ENCODE measurements at places on chromosomes 3 and 15.

DNA sequence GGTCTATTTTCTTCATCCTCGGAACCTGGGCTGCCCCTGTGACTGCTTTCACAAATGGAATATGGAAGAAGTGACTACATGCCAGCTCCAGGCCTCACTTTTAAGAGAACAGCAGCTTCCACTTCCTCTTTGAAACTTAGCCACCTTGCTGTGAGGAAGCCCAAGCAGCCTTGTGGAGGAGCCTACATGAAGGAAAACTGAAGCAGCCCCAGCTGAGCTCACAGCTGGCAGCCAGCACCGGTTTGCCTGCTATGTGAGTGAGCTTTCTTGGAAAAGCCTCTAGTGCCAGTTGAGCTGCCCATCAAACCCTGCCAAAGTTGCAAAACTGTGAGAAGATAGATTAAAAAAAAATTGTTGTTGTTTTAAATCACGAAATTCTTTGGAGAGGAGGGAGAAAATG is 498.0 kb upstream of the PROK2 start:
- DNase-seq = no peak

GRCh38 chr3:11323813-11324212 is 51.6 kb downstream of the ATG7 start:
- DNase-seq = no peak

- DNase-seq = no peak
These were observed 603.3 kb upstream of the TBL1XR1 start for GRCh38 chr3:177800561-177800960.

DNA sequence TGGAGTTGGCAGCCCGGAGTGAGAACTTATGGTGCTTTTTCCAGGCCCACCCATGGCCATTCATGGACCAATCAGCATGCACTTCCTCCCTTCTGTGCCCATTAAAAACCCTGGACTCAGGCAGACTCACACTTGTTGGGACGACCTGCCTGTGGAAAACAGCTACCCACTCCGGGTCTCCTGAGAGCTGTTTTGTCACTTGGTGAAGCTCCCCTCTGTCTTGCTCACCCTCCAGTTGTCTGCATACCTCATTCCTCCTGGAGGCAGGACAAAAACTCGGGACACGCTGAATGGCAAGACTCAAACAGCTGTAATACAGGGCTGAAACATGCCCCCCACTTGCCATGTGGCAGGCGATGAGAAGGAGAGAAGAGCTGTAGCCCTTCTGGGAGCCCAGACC is 35.2 kb downstream of the ROPN1B start:
- DNase-seq = no peak

- no peak for DNase-seq
These were observed 32.2 kb upstream of the FAM174B start for GRCh38 chr15:92687746-92688145.
